Endodermal cell (in vitro differentiated cells): ENCODE measurements at places on chromosomes 16 and 17.

DNA sequence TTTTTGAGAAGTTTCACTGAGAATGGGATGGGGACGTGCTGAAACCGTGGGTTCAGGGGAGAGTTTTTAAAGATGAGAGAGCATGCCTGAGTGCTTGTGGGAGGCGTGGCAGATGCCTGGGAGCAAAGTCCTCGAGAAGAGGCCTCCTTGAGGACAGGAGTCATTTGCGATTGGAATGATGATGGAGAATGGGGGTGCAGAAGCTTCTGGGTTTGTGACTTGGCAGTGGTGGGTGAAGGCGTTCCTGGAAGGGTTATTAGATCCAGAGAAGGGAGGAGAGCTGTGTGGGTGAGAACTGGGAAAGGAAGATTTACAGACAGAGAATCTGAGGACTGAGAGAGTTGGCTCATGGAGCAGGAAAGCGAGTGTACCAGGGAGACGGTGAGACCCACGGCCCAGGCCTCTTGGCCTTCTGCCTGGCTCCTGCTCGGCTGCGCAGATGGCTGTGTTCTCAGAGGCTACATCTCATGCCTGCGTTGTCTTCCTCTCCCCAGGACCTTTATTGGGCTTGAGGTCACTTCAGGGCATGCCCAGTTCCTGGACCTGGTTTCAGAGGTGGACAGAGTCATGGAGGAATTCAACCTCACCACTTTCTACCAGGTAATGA is 8.6 kb upstream of the MMP15 start:
- DNase-seq: no peak

DNA sequence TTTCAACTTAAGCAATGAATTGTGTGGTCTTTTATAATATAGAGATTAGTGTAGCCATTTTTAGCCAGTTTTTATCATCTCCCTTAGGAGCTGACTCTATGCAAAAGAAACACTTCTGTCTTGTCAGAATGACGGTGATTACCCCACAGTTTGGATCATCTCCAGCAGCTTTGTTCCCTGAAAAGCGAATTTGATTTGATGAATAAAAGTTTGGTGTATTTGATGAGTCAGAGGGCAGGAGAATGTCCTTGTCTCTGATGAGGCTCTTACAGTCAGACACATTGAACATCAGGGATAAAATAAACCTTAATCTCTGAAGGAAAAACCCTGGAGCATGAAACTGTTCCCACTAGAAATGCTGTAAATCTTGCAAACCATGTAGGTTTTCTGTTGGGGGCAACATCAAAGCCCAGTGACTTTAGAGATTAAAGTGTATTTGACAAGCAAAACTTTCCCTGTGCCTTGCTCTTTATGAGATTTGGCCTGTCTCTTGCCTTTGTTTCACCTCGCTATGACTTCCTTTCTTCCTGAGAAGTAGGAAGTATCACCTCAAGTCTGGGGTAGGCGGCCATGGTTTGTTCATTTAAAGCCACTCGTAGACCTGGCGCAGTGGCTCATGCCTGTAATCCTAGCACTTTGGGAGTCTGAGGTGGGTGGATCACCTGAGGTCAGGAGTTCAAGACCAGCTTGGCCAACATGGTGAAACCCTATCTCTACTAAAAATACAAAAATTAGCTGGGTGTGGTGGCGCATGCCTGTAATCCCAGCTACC is 209.3 kb downstream of the FTO start:
- no peak for DNase-seq

DNA sequence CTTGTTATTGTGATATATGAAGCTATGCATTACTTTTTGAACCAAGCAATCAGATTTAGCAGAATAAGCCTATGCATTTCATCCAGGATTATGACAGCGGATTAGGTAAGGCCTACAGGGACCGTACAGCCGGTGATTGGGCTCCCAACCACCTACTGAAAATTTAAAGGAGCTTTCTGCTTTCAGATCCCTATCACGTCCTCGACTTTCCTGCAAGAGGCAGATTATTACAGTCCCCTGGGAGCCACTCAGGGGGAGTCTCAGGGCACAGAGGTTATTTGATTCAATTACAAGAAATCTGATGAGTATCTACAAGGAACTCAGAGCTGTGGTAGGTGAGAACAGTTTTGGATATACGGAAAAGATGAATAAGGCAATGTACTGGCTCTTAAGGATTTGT is 80.7 kb downstream of the HS3ST3B1 start:
- no peak for DNase-seq

GRCh38 chr16:84732674-84733352 is 33.0 kb downstream of the USP10 start:
- DNase-seq: no peak

- DNase-seq: no peak
Observed at GRCh38 chr16:11211977-11212797, 43.8 kb downstream of the SOCS1 start.

DNA sequence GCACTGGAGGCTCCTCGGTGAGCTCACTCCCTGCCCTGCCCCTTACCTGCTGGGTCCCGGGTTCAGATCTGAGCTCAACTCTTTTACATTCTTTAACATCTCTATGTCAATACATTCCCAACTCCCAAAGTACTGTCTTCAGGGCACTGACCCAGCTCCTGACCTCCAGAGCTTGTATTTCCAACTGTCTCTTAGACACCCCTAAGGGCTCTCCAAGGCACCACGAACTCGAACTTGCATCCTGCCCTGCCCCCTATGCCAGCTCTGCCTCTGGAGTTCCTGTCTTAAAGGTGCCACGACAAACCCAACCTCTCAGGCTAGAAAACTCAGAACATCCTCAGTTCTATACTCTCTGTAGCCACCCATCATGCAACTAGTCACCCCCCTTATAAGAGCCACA is 38.6 kb downstream of the IFT140 start:
- no peak for DNase-seq

DNA sequence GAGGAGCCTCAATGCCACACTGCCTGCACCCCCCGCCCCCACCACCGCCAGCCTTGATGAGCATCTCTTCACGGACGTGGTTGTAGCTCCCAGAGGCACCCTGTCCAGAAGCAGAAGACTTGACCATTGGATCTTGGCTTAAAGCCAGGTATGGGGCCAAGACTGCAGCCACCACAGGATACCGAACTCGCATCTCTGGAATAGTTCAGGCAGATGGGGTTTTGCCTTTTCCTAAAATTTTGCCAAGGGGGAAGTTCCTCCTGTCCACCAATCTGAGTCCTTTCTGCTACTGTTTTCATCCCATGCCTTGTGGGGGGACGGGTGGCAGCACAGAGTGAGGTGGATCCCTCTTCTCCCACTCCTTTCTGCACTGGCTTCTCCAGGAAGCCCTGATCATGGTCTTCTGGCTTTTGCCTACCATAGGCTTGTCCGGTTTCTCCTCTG is 939 bp downstream of the CORO6 start:
- peak; percentile 48 for DNase-seq

- no peak for DNase-seq
Observed at GRCh38 chr17:37841232-37841631, 83.0 kb upstream of the TBC1D3K start.

DNA sequence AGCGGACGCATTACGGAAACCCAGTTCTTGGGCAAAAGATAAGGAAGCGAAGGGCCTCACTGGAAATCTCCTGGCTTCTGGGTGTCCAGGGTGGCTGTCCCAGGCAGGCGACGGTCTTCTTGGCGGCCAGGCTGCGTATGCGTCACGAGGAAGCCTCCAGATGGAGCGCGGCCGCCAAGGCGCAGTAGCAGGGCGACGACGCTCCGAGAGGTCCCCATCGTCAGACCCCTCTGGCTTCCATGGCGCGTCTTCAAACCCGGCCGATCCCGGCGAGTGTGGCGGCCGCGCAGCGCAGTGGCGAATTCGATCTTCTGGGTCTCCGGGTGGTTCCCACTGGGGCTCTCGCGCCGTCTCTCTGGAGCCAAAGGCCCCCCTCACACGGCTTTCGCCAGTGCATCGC is 13.8 kb upstream of the ANKRD40CL start:
- DNase-seq: no peak

DNA sequence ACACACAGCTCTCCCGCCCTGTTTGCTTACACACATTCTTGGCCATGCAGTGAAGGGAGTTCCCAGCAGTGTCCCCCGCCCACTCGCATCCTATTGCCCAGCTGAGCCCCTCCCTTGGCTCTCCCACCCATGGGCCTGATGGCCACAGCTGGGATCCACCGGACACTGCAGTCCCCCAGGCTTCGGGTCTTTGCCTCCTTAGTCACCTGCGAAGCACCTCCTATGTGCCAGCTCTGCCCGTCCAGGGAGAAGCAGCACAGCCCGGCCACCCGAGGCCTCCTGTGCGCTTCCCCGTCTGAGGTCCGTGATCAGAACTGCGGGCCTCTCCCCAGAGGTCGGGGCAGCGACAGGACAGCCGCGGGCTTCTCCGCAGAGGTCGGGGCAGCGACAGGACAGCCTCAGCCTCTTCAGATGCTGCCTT is 136.9 kb downstream of the BANP start:
- no peak for DNase-seq

- DNase-seq: no peak
Observed at GRCh38 chr17:39447561-39447960, 3.5 kb downstream of the MED1 start.

DNA sequence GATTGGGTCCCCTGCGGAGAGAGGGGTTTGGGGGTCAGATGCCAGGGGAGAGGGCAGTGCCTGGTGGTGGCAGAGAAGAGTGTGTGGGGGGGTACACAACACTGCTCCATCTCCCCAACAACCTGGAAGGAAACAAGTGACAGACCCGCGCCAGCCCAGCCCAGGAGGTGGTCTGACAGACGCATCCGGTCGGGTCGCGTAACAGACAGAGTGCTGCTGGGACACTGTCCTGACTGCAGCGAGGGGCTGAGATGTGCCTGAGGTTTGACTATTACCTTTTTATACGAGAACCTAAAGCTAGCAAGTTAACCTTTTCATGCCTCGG is 16.2 kb downstream of the UNC13D start:
- DNase-seq: no peak

- DNase-seq: no peak
Observed at GRCh38 chr17:37430051-37430627, 23.5 kb downstream of the TADA2A start.

DNA sequence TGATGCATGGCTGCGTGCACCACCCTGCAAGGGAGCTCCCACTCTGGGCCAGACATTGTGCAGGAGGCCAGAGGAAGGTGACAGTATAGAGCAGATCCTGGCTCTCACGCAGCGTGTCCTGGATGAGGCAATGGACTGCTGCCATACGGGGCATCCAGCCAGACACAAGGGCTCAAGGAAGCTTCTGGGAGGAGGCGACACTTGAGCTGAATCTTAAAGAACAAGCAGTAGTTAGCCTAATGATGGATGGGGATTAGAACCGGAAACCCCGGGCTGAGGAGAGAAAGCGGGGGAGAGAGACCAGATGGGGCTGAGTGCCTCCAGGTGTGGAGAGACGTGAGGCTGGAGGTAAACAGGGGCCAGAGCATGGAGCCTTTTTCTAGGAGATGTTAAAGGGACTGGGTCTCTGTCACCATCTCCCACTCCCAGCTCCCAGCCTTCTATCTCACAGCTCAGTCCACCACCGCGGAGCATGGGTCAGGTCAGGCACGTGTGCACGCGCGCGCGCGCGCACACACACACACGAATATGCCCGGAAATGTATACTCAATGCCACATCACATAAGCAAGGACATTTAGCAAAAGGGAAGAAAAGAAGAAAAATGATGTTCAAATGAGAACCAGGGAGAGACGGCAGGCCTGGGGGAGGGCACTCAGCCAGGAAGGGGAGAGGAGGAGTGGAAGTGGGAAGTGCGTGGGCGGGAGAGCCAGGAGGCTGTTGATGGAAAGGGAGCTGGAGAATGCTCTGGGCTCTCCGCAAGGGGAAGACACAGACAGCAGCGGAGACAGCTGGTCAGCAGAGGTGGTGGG is 46.3 kb downstream of the CCDC42 start:
- peak; percentile 53 for DNase-seq

DNA sequence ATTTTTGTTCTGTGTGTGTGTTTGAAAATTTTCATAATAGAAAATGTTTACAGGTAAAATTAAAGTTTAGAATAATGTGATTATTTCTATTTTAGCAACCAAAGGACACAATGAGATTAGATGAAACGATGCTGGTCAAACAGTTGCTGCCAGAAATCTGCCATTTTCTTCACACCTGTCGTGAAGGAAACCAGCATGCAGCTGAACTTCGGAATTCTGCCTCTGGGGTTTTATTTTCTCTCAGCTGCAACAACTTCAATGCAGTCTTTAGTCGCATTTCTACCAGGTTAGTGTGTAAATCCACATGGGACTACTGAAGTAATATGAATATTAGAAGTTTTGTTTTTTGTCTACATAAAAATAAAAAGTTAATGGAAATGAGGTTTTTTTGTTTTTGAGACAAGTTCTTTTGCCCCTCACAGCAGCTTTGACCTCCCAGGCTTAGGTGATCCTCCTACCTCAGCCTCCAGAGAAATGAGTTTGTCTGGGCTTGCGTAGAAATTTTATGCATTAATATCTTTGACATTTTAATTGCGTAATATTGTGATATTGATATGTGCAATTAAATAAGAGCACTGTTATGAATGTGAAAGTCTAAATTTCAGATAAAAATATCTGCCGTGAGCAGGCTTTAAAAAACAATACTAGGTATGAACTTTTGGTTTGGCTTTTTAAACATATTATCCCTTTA is 68.5 kb downstream of the NF1 start:
- DNase-seq: no peak

DNA sequence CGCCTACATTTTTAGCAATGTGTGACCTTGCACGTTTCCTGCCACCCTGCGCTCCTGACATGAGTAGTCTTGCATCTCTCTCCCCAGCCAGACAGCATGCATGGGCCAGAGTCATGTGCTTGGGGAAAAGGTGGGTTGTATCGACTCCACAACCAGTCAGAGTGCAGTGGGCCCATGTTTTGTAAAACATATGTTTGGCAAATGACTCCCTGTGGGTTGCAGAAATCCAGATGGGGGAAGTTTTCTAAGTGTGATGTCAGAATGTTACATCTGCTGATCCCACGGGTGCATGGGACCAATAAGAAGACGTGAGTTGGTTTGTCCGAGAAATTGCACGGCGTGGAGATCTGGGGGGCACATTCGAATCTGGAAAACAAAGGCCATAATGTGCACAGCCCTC is 147.1 kb downstream of the FOXL1 start:
- no peak for DNase-seq

DNA sequence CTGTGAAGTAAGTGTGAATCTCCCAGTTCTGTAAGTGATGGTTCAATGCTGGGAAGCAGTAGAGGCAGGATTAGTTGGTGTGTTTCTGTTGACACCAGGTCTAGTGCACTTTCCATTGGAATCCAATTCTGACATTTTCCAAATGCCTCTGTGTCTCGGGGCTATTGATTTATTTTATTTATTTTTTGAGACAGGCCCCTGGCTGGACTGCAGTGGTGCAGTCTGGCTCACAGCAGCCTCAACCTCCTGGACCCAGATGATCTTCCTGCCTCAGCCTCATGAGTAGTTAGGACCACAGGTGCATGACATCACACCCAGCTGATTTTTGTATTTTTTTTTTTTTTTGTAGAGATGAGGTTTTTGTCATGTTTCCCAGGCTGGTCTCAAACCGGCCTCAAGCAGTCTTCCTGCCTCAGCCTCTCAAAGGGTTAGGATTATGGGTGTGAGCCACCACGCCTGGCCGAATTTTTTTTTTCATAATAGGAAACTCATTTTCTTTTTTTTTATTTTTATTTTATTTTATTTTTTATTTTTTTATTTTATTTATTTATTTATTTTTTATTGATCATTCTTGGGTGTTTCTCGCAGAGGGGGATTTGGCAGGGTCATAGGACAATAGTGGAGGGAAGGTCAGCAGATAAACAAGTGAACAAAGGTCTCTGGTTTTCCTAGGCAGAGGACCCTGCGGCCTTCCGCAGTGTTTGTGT is 61.7 kb downstream of the YPEL2 start:
- no peak for DNase-seq
